ENCODE measurements at places on chromosomes 11 and 22. TPM values are rescaled to one million over a fixed set of nuclear protein-coding genes. Genes with fewer than 3 reads are reported as not detected.

The SCGB1C1 gene
- total RNA-seq, result not detected

The SYT7 gene
- not detected for total RNA-seq

The TRPC6 gene
- not detected for total RNA-seq

DNA sequence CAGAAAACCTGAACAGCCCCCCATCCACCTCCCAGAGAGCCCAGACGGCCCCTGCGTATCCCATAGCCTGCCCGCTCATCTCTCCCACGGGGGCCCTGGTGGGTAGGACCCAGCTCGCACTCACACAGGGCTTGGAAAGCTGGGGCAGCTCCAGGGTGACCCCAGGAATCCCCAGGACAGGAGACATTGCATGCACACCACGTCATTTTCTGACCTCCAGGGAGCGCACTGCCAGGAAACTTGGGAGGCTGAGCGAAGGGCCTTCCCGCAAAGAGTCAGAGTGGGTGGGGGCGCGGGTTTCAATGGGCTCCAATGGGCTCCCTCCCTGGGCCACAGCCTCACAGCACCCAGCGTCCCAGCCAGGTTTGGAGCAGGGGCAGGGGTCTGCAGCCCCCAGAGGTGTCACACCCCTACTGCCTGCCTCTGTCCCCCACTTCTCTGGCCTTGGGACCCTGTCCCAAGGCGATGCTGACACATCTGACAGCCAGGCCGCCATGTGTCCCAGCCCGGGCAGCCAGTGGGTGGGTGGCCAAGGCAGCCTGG, 8.2 kb upstream of the SYT8 start:
- no peaks in the 10 kb centered on the region for H3K36me3 ChIP-seq
- no peak overlapping the region for H3K27ac ChIP-seq
- H3K4me3 ChIP-seq, result no peak overlapping the region
- no peaks in the 10 kb centered on the region for H3K27me3 ChIP-seq
- no peak for DNase-seq

Data from CD8-positive, alpha-beta memory T cell (primary cell).